ENCODE measurements at places on chromosomes 5 and 9.

- no peak for DNase-seq
Observed at GRCh38 chr5:148938522-148938882, 112.1 kb downstream of the ADRB2 start.

GRCh38 chr9:129823542-129823934 is 398 bp downstream of the TOR1A start:
- DNase-seq, result no peak

DNA sequence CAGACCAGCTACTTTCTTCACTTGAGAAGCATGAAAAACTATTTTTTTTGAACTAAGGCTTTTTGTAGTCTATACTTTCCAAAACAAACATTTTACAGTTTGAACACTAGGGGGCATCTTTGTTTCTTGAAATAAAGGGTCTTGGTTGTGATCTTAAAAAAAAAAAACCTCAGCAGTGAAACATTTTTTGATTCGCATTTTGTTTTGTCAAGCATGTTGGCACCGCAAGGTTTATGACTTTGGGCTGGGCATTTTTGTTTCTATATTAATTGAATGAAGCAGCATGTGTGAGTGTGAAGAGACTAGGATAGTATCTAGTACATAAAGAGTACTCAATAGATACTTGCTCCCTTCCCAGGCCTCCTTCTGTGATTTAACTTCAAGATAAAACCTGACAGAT is 31.6 kb upstream of the ACOT12 start:
- no peak for DNase-seq

GRCh38 chr9:34381323-34381722 is 4.6 kb upstream of the MYORG start:
- no peak for DNase-seq

GRCh38 chr5:154242964-154243376 is 52.4 kb downstream of the GALNT10 start:
- DNase-seq, result no peak

- no peak for DNase-seq
Observed at GRCh38 chr5:180599981-180600553, 8.8 kb upstream of the SCGB3A1 start.

DNA sequence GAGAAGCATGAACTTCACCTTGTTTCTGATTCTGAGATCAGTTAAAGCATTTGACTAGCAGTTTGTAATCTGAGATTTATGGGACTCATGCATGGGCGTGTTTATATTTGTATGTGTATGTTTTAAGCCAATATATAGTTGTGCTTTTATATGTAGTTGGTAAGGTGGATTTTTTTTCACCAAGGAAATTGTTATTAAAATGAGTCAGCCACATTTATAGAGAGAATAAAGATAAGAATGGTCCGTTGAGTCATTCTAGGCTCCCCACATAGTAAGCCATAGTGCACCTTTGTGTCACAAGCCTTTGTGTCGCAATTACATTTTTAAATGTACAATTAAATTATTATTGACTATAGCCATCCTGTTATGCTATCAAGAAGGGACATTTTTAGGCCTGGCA is 89.0 kb downstream of the NLN start:
- DNase-seq, result no peak

DNA sequence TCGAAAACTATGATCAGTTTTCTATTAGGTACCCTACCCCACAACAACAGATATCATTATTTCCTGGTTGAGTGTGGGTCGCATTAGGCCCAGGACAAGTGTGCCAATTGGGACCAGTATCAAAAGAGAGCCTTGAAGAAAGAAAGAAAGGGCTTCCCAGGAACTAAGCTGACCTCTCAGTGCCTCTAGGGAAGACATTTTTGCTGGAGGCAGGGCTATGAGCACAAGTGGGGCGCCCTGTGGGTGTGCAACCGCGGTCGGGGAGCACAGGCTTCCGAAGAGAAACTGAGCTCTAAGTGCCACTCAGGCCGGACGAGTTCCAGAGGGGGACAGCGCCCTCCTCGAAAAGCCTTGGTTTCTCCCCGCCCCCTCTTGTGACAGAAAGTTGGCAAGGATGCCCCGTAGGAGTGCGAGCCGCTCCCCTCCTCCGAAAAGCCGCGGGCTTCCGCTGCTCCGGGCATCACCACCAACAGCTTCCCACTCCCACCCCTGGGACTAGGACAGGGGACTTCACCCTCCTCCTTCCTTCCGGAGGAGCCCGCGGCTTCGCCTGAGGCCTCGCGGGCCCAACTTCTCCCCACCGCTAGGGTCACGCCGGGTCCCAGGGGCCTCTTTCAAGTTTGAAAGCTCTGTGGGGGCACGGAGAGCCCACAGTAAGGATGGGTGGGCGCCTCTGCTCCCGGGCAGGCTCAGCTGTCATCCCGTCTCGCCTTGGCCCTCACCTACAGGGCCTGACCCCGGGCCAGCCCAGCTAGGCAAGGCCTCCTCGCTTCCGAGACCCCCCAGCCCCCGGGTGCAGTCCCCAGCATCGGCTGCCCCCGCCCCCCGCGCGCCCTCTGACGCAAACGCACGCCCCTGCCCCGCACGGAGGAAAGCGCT is 2.0 kb downstream of the NR2F1-AS1 start:
- DNase-seq, result no peak

DNA sequence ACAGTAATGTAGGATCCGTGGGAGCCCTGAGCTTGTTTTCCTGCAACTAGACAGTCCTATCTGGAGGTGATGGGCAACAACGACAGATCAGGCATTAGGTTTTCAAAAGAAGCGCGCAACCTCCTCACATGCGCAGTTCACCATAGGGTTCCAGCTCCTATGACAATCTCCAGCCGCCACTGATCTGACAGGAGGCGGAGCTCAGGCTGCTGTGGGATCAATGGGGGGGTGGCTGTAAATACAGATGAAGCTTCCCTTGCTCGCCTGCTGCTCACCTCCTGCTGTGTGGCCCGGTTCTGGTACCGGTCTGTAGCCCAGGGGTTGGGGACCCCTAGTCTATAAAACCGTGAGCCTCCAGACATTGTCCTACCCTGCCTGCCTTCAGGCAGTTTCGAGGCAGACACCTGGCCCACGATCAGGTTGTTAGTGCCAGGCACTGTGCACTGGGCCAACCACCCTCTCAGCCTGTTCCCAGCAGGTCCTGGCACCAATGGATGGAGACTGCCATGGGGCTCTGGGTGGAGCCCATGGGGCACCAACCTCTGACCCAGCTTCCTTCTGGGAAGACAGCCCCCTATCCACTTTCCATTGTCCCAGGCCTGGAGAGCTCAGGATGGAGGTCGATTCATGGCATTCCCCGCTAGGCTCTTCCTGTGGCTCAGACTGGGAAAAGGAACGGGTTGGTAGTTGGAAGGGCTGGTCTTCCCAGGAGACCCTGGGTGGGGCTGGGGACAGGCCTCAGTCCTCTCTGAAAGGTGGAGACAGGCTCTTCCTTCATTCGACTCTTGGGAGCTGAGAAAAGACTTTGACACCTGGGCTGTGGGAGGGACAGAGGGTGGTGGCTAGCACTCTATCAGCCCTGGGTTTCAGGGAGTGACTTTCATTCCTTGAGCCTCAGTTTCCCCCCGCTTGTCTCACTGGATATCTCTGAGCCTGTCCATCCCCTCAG is 1.7 kb downstream of the ENDOG start:
- no peak for DNase-seq

- no peak for DNase-seq
Observed at GRCh38 chr5:54678737-54679136, 161.2 kb downstream of the SNX18 start.

DNA sequence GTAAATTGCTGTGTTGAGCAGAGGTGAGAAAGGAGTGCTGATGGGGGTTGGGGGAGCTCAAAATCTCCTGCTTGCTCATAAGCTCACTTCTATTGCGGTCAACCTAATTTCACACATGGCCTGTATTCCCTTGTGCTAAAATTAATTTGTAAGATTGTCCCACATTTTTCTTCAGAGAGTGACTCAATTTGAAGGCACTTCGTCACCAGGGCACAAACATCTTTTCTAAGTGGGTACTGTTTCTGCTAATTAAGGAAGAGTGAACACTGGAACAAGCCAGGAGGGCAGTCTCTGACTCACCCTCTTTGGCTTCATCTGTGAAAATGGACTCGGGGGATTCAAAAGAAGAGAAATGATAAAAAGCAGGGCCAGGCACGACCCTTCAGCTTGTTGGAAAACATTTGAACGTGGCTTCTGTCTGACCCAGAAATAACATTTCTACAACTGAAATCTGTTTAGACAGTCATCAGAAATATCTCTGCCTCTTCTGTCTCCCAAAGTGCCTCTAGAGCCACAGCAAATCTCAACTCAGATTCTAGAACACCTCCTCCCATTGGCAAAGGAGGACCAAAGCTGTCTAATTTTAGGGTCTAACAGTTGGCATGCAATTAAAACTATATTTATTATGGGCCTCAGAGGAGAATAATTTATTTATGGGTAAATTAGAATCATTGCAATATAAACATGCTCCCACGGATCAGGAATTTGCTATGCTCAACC is 49.8 kb downstream of the FEM1C start:
- no peak for DNase-seq

DNA sequence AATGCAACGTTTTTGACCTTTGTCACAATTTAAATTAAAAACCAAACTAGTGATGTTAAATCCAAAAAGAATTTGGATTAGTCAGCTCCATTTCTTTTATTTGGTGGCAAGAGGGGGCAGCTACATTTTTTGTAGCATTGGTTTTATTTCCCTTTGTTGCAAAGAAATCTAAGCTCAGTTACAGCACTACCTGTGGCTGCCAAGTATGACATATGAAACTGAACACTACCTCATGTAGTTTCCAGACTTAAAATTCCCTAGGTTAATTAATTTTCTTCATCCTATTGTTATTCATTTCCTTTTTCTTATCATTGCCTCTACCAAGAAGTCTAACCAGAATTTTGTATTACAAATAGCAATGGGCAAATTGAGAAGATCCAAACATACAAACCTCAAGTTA is 393.5 kb downstream of the BRINP1 start:
- no peak for DNase-seq

DNA sequence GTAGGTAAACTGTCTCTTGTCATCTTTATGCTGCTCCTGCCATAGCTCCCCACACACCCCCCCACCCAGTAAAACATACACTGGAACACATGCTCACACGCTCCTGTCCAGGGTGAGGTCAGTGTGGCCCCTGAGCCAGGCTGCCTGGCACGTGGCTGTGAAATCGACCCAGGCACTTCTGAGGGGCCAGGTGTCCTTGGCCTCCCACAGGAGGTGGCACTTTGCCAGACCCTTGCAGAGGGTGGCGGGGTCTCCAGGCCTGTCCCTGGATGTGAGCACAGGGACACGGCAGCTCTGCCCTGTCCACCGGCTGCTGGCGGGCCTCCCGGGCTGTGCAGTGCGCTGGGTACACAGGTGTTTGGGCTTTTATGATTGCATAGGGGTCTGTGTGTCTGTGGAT is 10.0 kb upstream of the CRB2 start:
- DNase-seq, result no peak

GRCh38 chr5:55033568-55033967 is 9.5 kb downstream of the GZMK start:
- no peak for DNase-seq

DNA sequence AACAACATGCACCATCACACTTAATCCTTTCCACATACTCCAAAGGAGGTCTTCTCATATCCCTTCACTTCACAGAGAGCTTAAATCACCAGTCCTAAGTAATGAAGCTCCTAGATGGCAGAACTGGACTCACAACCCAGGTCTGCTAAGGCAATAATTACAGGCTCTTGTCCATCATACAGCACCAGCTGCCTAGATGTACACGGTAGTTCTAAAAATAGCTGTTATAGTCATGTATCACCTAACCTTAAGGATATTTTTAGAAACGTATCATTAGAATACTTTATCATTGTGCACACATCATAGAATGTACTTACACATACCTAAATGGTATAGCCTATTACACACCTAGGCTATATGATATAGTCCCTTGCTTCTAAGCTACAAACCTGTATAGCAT is 644.6 kb upstream of the RGMB start:
- no peak for DNase-seq

DNA sequence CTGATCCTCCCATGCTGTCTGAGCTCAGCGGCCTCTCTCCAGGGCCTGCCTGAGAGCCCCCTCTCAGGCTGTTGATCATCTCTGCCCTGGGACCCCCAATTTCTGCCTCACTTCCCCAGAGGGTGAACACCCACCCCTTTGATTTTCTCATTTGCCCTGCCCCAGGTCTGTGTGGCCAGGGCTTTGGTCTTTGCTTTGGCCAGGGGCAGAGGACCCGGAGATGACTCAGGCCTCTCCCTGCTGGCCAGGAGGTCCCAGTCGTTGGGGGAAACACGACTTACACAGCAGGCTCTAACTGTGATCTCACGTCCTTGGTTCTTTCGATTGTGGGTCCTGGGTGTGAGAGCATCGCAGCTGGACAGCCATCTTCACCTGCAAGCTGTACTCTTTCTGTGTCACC is 1.1 kb upstream of the ADAMTS2 start:
- no peak for DNase-seq

GRCh38 chr5:100799166-100799565 is 103.9 kb downstream of the ST8SIA4 start:
- DNase-seq, result no peak

DNA sequence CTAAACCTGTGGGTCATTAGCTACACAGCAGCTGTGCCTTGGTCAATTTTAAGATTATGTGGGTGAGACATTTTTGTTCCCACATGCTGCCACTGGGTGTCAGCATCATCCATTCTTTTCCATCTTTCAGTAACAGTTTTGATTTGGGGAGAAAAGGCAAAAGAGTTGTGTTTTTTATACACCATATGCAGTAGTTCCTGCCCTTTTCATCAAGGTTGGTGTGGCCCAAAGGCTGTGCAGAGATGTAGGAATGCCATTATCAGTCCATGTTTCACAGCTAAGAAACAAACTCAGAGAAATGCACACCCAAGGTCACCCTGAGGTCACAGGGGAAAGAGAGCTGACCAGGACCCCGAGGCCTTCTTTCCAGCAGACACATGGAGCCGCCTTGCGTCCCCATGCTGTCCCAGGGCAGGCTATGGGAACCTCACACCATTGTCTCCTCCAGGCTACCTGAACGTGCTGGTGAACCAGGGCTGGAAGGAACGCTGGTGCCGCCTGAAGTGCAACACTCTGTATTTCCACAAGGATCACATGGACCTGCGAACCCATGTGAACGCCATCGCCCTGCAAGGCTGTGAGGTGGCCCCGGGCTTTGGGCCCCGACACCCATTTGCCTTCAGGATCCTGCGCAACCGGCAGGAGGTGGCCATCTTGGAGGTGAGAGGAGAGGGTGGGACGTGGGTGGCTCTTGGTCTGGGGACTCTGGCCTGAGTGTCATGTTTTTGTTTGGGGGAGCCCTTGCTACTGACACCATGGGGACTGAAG is 27.8 kb upstream of the GRPEL2 start:
- no peak for DNase-seq

DNA sequence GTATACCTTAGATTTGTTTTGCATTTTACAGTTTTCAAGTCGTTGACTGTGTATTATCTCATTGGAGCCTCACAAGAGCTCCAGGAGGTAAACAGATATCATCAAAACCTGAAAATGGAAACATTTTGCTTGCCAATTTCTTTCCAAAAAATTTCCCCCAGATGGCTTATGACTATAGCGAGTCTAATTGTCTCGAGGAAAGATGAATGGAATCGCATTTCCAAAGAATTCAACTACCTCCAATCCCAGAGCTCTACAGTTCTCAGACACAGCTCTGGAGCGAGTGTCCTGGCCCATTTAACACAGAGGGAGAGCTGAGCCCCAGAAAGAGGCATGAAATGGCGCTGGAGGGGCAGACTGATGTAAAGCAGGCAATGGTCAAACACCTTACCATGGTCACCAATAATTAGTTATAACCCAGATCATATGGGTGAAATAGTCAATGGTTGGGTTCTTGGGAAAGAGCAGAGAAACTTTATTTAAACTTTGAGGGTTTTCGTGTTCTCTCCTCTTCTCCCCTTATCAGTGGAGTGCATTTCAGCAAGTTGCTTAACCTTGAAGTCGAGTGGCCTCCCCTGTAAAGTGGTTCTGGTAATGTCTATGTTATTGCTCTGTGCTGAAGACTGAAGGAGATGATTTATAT is 168.2 kb downstream of the ZDHHC21 start:
- no peak for DNase-seq

GRCh38 chr5:151221574-151221973 is 2.3 kb downstream of the CCDC69 start:
- DNase-seq, result no peak
